ENCODE measurements at places on chromosomes 1 and 21.

GRCh38 chr1:246784621-246785493 is 60.6 kb downstream of the SCCPDH start:
- DNase-seq: no peak

GRCh38 chr1:62720946-62721554 is 32.9 kb upstream of the DOCK7 start:
- no peak for DNase-seq

GRCh38 chr1:24978383-24979032 is 48.4 kb upstream of the RUNX3 start:
- DNase-seq: no peak

- no peak for DNase-seq
These were observed 49.9 kb downstream of the PRKCZ start for GRCh38 chr1:2099886-2100779.

- no peak for DNase-seq
These were observed 26.2 kb downstream of the PGBD5 start for GRCh38 chr1:230400007-230400344.

DNA sequence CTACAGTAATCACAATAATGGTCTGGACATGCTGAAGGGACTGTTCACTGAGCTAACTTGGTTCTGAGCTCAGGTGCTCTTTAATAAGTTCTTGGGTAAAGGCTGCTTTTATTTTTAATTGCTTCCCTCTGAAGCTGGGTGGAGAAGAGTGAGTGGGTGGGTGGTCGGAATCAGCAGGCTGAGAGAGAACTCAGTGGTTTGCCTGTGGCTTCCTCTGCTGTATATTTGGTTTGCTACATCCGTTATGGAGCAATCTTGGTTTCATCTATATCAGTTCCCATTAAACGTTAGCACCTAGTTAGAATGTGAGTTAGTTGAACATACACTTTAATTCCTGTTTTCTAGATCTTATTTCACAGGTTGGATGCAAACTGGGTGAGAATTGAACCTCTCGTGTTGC is 23.3 kb downstream of the CNIH4 start:
- no peak for DNase-seq

DNA sequence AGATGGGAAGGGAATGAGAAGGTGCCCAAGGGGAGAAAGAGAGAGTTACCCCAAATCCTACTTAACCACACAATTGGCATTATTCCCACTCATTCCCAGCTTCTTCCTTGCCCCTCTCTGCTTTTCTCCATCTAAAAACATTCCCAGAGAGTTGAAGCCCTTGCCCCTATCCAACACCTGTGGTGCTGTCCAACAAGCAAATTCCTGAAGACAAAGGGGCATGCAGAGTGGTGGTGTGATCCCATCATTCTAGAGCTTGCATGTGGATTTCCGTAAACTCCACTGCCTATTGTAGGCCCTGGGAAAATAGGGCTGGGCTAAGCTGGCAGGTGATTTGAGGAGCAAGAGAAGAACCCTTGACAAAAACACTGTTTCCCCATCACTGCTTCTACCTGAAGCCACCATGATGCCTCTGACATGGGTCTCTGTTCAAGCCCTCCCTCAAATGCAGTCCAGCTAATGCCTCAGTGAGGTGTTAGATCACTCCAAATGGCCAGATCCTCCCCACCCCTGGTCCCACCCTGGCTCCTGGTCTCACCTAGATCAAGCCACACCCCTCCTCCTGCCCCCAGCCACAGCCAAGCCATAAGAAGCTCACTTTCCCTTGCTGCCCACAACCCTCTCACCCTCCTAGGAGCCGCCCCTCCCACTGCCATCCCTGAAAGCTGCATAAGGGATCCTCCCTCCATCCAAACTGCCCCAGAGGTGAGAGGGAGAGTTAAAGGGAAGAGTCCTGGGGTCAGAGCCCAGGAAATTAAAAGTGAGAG is 29.5 kb downstream of the SYT2 start:
- DNase-seq: no peak

DNA sequence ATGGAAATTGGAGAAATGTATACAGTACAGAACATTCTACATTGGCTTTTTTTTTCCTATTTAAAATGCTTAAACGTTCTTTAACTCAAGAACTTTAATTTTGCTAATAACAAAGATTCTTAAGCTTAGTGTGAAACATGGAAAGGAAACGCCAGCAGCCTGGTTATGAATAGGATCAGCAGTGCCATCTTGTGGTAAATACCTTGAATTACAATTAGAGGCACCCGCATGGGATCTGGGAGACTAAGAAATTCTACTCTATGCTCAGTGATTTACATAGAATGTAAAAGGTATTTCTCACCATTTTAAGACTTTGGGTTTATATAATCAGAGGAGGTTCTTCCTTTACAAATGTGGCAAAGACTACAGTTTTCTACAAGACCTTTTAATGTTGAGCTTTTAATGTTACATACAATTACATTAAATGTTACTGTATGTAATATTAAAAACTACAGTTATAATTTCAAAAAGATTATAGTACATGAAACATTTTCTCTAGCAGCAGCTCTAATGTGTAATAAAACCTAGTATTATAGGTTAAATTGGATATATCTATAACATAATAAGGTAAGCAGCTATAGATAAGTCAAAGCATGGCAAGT is 32.1 kb upstream of the APOBEC4 start:
- no peak for DNase-seq

GRCh38 chr1:41045740-41046139 is 24.2 kb upstream of the SLFNL1 start:
- no peak for DNase-seq

DNA sequence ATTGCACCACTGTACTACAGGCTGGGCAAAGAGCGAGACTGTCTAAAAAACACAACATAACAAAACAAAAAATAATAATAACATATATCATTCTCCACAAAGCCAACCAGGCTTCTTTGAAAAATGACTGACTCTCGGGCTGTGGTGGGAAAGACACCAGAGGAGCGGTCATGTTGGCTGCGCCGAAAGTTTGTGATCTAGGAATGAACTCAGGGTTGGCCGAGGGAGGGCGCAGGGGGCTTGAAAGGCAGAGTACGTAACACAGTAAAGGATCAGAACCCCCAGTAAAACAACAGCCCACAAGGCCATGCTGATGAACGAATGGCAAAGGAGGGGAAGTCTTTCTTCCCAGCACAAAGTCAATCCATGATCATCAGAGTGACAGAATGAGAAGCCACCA is 4.7 kb downstream of the SLC35E2B start:
- DNase-seq: no peak

- no peak for DNase-seq
These were observed 115.8 kb downstream of the VPS13D start for GRCh38 chr1:12345350-12346217.

GRCh38 chr1:161946071-161946987 is 77.3 kb downstream of the OLFML2B start:
- DNase-seq: no peak

DNA sequence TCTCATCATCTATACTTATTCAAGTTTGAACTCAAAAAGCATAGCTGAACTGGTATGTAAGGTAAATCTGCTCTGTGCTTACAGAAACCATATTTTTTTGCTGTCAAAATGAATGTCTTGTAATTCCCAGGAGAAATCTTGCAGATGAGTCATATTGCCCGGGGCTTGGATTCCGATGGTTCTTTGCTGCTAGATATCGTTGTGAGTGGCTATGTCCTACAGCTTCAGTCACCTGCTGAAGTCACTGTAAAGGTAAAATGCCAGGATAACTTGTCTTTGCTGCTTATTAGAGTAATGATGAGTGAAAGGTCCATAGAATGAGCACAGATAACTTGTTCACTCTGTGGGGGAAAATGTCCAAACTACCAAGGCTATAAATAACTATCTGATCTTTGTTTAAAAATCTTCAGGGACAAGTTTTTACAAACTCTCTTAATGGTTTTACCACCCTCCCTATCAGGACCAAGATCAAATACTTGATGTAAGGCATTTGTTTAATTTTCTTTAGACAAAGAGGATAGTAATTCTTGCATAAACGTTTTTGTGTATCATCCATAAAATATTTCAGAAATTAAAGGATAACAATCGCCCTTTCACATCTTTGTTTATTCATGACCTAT is 222.3 kb downstream of the TPR start:
- DNase-seq: no peak

DNA sequence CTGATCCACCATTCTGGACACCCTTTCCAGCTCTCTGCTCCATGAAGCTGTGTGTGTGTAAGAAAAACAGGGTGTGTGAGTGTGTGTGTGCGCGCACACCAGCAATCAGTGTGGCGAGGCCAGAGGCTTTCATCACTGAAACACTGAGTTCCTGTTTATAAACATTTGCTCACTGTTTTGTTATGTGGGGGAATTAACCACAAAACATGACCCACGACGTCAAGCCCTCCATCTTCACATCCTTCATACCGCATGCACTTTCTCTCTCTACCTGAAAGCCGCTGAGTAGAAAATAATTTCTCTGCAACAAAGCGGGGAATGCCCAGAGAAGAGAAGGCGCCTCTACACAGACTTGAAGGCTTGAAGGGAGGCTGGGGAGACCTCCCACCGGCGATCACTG is 148.9 kb upstream of the IRF2BP2 start:
- no peak for DNase-seq

GRCh38 chr1:181023265-181024057 is 791 bp upstream of the STX6 start:
- DNase-seq: no peak

DNA sequence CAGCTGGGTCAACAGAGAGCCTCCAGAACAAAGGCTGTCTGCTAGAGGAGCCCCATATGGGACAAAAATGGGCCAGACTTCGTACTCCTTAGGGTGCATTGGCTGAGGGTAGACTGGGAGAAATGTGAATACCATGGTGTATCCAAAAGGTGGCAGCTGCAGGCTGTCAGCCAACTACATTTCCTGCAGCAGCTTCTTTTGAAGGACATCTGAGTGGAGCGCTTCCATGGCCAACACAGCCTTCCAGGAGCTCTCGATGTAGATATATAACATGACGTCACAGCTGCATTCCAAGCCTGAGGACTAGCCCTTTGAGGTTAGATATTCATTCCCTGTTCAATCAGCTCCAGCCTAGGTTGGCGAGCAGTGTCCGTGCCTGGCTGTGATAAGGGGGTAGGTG is 107.7 kb downstream of the MAB21L3 start:
- DNase-seq: no peak

- no peak for DNase-seq
These were observed 35.6 kb upstream of the ECE1 start for GRCh38 chr1:21325731-21326387.

DNA sequence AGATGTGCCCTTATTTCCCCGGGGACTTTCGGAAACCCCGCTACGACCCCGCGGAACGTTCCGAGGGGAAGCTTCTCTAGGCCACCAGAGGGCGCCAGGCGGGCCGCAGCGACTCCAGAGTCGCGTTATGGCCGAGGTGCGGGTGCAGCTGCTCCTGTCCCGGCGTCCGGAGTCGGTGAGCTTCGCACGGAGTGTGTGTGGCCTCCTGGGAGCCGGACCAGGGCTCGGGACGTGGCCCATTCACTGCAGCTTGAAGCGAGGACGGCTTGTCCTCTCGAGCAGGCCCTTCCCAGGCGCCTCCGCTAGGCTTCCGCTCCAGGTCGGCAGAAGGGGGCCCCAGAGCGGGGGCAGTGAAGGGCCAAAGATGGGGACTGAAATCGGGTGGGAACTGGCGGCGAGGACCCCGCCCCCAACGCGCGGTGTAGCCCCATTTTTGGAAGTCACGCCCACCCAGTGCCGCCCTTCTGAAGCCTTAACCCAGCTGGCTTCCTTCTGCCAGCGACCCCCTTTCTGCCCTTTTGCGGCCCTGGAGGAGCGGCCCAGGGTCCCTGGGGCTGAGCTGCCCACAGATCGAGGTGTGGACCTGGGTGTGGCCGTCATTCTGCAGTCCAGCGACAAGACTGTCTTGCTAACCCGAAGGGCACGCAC is at the start of gene NUDT17:
Gene NUDT17, plus strand, starts transcription at position 117 of the 648 bp plus-strand sequence. Its CDS starts 11 bp downstream, at position 128.
- no peak for DNase-seq

DNA sequence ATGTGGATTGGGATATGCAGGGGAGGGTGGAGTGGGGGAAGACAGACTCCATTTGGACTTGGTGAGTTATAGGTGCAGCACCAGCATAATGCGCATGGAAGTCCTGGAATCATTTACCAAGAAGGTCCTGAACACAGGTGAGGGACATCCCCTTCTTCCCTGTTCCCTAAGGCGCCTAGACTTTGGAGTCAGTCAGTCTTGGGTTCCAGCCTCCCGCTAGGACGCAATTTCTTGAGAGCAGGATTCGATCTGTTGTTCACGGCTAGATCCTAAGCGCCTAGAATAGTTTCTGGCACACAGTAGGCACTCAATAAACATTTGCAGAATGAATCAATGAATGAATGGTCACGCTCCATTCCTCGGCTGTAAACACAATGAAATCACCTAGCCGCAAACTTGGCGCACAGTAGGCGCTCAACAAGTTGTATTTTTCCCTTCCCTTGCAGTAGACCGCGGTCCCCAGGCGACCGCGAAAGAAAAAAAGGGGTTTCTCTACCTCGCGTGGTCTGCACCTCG is 1.0 kb upstream of the AK4 start:
- no peak for DNase-seq

GRCh38 chr1:162383091-162383490 is 1.6 kb downstream of the C1orf226 start:
- DNase-seq: no peak

- no peak for DNase-seq
These were observed 45.0 kb downstream of the TAS1R2 start for GRCh38 chr1:18814425-18814824.

GRCh38 chr1:92485381-92486250 is 1.1 kb downstream of the GFI1 start:
- DNase-seq: no peak

DNA sequence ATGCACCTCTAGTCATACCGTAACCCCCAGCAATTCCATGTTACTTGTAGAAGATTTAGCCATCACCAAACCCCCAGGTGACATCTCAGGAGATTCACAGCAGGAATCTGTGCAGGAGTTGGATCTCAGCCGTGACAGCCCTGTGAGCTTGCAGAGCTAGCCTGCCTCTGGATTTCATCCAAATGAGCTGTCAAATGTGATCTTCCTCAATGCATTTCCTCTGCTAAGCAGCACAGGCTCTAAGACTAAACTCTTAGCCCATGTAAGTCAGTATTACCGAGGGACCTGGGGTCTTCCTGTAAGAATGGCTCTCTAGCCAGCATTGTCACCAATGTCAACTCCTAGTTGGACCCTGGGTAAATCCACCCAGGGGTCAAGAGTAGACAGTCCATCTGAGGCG is 41.7 kb downstream of the UMODL1 start:
- DNase-seq: no peak

GRCh38 chr1:104699433-104699832 is 949.7 kb downstream of the AMY1C start:
- DNase-seq: no peak

- no peak for DNase-seq
These were observed 586.1 kb upstream of the ZP4 start for GRCh38 chr1:238476841-238477240.

- DNase-seq: no peak
These were observed 289.8 kb downstream of the NTNG1 start for GRCh38 chr1:107430540-107431228.

Measured in NCI-H1436 treated with DMSO at 0.1 percent for 48 hours (cell line).